CD4-positive, alpha-beta T cell treated with Interleukin-12 subunit alpha and Interleukin-12 subunit beta, for 1 hour (primary cell): ENCODE measurements at places on chromosomes 3 and 15.

DNA sequence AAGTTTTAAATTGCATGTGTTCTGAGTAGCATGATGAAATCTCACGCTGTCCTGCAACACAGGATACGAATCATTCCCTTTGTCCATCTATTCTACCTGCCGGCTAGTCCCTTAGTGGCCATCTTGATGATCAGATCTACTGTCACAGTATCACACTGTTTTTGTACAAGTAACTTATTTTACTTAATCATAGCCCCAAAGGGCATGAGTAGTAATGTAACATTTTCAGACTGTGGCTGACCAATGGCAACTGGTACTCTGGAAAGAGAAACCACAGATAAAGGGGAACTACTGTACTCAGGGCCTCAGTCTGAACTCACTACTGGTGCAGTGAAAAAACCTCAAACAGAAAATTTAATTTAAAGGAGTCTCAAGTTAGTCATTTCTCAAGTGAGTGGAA lies 127.3 kb upstream of the MRPL3 start:
- no peak for DNase-seq

DNA sequence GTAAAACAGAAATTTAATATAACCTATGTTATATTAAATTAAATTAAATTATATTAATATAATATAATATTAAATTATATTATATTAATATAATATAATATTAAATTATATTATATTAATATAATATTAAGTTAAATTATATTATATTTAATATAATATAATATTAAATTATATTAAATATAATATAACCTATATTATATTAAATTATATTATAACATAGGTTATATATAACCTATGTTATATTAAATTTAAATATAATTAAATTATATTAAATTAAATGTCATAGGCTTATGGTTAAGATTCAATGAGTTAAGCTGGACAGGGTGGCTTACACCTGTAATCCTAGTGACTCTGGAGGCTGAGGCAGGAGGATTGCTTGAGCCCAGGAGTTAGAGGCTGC lies 40.6 kb upstream of the CNOT10 start:
- DNase-seq = no peak

- DNase-seq = no peak
Observed at GRCh38 chr3:38376098-38376816, 29.7 kb downstream of the XYLB start.

DNA sequence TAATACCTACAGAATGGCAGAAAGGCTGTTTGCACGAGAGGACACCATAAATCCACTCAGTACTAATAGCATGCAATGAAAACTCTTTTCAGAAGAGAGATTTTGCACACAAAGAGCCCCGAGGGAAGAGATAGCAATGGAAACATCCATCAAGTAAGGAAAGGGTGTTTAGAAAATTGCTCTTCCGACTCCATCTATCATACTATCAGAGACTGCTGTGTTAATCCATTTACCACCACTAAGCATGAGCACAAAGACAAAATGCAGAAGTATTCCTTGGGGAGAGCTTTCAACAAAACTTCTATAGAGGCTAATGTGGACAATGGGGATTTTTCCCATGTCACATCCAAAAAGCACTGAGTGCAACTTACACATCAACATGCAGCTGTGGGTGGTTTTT lies 72.1 kb upstream of the PLAAT1 start:
- no peak for DNase-seq

GRCh38 chr3:133901083-133901482 lies 5.4 kb upstream of the RAB6B start:
- DNase-seq = no peak

GRCh38 chr15:82851306-82851850 lies 42.0 kb downstream of the WHAMM start:
- no peak for DNase-seq

DNA sequence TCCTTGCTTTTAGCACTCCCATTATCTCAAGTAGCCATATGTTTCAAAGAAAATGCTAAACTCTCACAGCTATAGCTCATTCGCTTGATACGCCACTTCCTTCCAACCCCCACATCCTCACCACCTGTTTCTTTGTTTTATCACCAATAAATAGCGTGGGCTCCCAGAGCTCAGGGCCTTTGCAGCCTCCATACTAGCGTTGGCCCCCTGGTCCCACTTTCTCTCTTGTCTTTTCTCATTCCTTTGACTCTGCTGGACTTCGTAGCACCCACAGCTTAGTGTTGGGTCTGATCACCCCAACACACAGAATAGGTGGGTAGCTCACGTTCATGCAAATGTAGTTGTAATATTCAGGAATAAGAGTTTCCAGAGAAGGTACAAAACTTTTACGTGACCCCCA lies 4.1 kb upstream of the GPD1L start:
- no peak for DNase-seq

- no peak for DNase-seq
Observed at GRCh38 chr3:31668242-31668641, 135.5 kb downstream of the STT3B start.

- no peak for DNase-seq
Observed at GRCh38 chr3:71956069-71956340, 171.1 kb upstream of the PROK2 start.

DNA sequence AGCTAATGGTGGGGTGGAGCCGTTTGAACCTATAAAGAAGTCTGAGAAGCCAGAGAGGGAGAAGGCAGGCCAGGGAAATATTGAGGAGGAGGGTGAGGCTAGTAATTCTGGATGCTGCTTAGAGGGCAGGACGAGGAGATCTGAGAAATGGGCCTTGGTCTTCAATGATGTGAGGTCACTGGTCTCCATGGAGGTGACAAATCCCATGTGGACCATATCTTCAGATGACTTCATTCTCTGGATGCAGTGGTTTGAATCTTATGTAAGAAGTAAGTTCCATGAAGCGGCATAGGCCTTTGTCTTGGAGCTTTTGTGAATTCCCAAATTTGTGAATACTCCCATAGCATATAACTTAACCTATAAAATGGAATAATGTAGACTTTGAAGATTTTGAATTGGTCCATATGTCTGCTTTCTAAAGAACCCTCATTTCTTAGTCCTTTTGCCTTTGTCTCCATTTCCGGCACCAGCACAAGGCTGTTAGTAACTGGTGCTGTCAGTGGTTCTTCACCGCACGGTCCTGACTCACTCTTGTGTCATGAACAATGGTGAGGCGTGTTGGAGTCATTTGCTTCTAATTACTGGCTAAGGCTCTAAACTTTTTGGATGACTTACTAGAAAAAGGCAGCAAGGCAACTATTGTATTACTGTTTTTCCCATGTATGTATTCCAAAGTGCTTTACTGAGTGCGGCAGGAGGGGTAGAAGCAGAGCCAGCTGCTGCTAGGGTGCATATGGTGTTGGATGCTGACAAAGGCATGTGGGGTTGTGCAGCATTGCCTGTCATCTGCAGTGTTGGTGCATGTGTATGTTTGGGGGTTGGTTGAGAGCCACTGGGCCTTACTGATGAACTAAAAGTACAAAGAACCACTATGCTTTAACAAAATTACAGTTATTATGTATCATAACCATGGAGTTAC lies 279.3 kb upstream of the C2CD4B start:
- no peak for DNase-seq

- no peak for DNase-seq
Observed at GRCh38 chr3:21390856-21391255, 360.2 kb downstream of the ZNF385D start.

DNA sequence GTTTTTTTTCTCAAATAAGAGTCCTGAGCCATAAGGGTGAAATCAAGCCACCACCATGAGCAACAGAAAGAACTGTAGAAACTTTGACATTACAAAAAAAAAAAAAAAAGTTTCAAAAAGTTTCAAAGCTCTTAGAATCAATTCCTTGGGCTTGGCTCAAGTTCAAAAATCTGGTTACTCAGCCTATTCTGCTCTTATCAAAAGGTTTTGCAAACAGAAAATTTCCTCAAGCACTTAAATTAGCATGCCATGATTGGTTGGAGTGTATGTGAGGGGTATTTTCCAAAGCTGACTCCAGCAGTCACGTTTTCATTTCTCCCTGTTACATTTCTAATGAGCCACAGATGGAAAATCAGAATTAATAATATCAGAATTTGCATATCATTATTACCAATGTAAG lies 12.1 kb upstream of the PEX5L start:
- no peak for DNase-seq

DNA sequence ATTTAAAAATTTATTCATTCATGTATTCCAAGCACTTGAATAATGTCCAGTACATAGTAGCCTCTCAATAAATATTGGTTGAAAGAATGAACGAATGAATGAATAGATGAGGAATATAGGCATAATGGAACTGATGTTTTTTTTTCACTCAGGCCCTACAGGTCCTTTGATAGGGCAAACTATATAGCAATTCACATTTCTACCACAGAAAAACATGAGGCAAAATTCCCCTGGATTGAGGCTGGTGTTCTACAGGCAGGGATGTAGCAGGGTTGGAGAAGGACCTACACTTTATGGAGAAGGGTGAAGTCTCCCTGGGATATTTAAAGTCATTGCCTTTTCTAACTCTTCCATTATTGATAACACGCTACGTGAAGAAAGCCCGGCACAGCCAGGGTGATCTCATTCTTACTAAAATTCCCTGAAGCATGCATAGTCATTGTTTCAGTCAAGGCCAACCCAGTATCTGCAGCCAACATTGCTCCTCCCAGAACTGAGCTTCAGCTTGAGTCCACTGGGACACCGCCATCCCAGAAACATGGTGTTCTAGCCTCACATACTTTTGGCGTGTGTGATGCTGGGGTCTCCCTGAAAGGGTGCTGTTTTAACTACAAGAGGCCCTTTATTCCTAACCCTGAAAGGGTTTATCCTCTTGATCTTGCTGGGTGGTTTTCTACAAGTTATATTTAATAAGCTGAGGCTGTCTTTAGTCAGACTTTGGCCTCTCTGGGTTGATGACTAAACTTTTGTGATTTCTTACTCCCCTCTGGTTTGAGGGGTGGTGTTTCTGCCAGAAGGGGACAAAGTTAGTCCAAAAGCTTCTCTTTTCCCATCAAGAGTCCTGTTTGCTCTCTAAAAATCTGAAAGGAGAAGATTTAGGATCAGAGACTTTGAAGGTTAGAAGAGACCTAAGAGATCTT lies 25.9 kb upstream of the FBN1 start:
- DNase-seq = no peak

- DNase-seq = no peak
Observed at GRCh38 chr15:59191855-59192237, 14.8 kb upstream of the LDHAL6B start.

- no peak for DNase-seq
Observed at GRCh38 chr15:70768257-70768883, 5.0 kb upstream of the UACA start.

GRCh38 chr3:15181511-15181910 lies 24.5 kb upstream of the CAPN7 start:
- DNase-seq = no peak

DNA sequence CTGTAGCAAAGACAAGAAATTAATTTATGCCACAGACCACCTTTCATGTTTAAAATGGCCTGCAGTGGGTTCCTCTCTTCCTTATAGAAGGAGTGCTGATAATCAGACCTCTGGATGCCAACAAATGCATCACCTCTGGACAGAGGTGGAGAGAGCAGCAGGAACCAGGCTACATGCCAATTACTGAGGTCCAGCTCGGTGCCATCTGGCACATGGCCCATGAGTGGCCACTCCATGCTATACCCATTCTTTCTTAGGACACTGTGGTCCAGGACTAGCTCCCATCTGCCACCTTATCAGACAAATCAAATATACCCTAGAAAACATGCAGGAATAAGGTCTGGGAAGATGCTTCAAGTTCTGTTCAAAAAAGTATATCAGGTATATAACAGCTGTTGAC lies 60.7 kb downstream of the TBC1D2B start:
- no peak for DNase-seq

GRCh38 chr15:29670998-29671981 lies 151.0 kb downstream of the TJP1 start:
- DNase-seq = no peak

GRCh38 chr3:128170866-128171516 lies 17.7 kb downstream of the EEFSEC start:
- DNase-seq = no peak

DNA sequence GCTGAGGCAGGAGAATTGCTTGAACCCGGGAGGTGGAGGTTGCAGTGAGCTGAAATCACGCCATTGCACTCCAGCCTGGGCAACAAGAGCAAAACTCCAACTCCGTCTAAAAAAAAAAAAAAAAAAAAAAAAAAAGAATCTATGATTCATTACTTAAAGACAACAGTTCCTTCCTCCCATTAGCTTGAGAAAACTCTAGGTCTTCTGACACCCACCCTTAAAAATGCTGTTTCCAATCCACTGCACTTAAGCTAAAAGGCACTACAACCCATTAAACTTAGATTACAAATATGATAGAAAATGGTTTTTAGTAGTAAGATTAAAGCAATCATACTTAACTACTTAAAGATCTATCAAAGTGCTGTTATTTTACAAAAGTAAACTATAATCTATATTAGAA lies 40.0 kb upstream of the BHLHE40 start:
- no peak for DNase-seq

GRCh38 chr3:188191460-188191859 lies 37.5 kb downstream of the LPP start:
- no peak for DNase-seq

DNA sequence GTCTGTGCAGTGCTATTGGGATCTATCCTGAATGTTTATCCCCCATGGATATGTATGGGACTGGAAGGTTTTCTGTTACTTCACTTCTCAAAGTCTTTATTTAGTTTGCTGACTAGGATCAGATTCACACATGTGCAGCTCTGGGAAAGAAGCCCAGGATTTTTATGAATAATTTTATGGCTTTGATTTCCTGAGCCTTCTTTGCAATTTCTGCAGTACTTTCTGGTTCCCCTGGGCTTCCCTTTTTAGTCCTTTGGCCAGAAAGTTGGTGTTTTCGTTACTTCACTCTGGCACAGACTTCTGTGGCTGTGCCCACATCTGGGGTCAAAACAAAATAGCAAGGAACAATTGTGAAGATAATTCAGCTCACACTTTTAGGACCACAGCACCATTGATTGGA lies 721.0 kb downstream of the OTOL1 start:
- no peak for DNase-seq

- no peak for DNase-seq
Observed at GRCh38 chr15:84082739-84083138, 152.8 kb upstream of the GOLGA6L4 start.

DNA sequence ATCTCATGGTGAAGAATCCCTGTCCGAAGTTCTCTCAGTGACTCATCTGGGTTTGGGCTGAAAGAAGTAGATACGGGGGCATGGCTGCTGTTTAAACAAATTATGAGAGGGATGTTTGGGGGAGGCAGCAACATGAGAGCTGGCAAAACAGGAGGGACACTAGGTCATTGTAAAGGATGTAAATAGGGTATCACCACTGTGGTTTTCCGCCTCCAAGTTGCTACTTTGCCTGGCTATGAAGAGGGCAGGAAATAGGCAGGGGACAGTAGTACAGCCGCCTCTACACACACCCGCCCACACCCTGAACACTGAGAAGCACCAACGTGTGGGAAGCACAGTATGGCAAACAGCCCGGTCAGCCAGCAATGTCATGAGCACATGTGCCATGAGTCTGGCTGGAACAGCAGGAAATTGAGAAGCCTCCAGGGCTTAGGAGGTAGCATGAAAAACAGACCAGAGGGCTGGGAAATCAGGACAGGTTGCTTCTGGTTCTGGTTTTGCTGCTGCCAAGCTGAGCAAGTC lies 17.1 kb downstream of the HEXA start:
- DNase-seq = no peak
